ENCODE measurements at places on chromosomes 3 and 15. TPM values are rescaled to one million over a fixed set of nuclear protein-coding genes. Genes with fewer than 3 reads are reported as not detected.

Gene QRICH1
- 205 TPM for total RNA-seq

Gene RPP25
- 25.3 TPM for total RNA-seq

DNA sequence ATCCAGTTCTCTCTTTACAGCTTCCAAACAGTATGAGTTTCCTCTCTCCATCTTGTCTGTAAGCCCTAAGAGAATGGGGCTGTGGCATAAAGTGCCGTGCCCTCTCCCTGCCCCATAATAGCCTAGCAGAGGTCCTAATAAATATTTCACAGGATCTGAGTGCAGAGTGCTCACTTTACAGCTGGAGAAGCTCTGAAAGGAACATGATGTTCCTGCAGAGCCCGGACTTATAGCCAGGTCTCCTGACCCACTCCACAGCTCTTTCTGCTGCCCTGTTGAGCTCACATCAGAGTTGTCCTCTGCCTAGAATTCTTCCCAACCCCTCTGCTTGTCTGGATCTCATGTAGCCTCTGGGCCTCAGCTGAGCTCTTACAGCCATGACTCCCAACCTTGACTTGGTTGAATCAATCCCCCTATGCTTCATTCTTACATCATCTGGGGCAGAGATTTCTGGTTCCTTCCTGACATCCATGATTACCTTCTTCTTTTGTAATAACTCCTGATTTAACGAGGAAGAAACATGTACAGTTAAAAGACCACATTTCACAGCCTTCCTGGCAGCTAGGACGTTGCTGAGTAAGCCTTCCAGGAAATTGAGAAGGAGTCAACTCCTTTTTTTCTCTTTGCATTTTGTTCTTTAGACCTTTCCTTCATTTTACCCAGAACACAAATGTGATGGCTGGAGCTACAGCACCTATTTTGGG is 135.3 kb downstream of the RPLP1 start:
- DNase-seq: no peak

- no peak for DNase-seq
Measured at GRCh38 chr15:40285151-40285550, 2.3 kb upstream of the ANKRD63 start.

- DNase-seq: no peak
Measured at GRCh38 chr15:25710184-25710583, 152.9 kb downstream of the ATP10A start.

GRCh38 chr3:64645243-64645642 is 42.6 kb downstream of the ADAMTS9 start:
- no peak for DNase-seq

DNA sequence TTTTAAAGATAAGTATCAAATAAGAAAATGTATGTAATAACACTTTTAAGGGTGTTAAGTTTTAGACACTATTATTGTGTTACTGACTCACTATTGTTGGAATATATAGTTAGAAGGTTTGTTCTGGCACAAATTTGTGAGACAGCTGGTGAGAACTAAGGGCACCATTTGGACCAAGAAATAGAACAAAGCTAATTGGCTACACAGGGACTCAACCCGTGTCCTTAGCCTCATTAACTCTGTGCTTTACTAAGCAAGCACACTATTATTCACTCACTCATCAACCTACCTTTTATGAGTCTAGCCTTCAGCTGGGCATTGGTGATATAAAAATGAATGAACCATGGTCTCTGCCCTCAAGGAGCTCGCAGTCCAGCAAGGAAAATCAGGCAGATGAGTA is 4.1 kb upstream of the UNC13C start:
- no peak for DNase-seq

GRCh38 chr15:61253186-61253585 is 24.1 kb upstream of the RORA start:
- DNase-seq: no peak

Gene SPINK8
- total RNA-seq: not detected

GRCh38 chr15:42511007-42511391 is 15.6 kb downstream of the SNAP23 start:
- no peak for DNase-seq

- DNase-seq: no peak
Measured at GRCh38 chr15:66850078-66850991, 148.3 kb downstream of the SMAD6 start.

Gene EAF2
- total RNA-seq: 1.4 TPM
